ENCODE measurements at places on chromosomes 4 and X.

DNA sequence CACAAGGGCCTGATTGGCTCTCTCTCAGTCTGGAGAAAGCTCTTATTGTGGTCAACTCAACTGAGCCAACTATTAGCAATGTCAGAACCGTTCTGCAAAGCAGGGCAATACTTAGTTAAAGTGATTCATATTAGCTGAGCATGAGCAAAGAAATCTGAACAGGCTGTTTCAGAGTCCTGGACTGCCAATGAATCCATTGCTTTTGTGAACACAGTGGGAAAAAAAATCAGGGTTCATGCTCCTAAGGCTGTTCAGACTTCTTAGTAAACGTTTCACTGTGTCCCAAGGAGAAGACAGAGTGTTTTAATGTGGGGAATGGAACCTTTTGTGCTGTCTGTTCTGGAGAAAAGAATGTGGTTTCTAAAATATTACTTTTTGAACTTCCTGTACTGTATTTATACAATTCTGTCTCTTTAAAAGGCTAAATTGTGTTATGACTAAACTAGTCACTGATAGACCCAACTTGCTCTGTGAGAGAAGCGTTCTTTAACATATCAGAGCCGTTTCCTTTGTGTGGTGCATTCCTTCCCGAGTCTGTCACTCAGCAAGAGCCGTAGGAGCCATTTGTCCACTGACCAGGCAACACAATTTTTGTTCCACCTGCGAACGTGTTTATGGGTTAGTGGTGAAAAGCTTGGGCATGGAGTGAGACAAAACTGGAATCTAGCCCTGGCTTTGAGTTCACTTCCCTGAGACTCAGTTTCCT, 366.1 kb downstream of the FBXO8 start:
- no peak for DNase-seq

DNA sequence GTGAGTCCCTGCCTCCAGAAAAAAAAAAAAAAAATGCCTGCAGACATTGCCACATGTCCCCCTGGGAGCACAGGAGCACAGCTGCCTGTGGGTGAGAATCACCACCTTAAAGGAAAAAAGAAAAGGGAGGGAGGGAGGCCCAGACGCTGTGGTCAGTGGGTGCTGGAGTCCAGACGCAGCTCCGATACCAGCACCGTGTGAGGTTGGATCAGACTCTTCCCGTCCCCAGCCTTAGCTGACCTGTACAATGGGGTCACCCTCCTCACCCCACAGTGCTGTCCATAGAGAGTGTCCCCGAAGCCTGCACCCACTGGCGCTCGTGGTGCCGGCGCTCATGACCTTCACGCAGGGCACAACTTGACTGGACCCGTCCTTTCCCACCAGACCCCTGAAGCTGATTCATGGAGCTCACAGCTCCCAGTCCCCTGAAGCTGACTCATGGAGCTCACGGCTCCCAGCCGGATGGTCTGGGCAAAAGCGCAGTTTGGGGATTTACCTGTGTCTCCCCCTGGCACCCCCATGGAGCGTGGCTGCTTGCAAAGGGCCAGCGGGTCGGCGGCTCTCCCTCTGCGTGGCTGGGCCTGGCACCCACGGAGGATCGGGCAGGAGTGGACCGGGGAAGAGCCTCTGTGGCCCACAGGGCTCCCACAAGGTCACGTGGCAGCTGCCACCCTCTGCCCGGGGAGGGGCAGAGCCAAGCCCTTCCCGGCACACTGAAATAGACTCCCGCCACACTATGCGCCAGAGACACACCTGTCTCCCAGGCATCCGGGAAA, 31.4 kb downstream of the ABLIM2 start:
- DNase-seq = no peak

- DNase-seq = no peak
Observed at GRCh38 chrX:2811271-2811670, 17.5 kb upstream of the GYG2 start.

- DNase-seq = no peak
Observed at GRCh38 chr4:166078955-166079354, 205.9 kb downstream of the TLL1 start.

DNA sequence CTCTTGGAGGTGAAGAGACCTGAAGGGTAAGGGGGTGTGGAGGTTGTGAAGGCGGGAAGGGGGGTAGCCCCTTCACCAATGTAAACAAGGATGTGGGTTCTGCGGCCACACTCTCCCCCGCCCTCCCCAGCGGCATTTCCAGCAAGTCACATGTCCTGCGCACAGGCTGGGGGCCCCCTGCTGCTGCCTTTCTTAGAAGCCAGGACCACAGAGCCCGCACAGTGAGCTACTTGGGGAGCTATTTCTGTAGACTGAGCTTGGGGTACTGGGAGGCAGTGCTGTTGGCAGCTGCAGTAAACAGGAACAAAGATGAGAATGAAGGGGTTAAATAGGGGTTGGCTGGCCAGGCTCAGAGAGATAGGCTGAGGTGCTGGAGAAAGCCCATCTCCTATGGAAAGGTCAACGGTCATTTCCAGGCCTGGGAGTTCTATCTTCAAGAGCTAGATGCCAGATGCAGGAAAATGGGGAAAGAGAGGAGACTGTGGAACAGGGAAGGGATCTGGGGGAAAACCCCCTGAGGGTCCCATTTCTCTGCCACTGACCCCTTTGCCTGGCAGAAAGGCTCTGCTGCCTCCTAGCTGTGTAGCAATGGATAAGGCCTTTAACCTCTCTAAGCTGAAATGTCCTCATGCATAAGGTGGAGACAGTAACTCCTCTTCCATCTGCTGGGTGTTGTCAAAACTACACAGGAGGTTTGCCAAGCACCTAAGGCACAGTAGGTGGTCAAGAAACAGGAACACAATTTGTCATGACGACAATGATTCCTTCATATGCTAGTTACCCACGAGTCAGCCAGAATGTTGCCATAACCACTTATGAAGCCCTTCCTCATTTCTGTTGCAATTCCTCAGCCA, 18.5 kb upstream of the PIM2 start:
- peak; percentile 79 for DNase-seq

GRCh38 chrX:153968754-153969124, 2.9 kb downstream of the HCFC1 start:
- DNase-seq = no peak

DNA sequence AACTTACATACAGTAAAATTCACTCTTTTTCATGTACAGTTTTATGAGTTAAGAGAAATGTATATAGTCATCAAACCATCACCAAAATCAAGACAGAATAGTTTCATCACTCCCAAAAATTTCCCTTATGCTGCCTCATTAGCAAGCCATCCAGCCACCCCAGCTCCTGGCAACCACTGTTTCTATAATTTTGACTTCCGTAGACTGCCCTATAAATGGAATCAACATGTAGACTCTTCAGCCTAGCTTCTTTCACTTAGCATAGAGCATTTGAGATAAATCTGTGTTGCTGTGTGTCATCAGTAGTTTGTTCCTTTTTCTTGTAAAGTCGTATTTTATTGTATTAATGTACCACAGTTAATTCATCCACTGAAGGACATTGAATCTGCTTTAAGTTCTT, 23.2 kb downstream of the HDX start:
- DNase-seq = no peak

DNA sequence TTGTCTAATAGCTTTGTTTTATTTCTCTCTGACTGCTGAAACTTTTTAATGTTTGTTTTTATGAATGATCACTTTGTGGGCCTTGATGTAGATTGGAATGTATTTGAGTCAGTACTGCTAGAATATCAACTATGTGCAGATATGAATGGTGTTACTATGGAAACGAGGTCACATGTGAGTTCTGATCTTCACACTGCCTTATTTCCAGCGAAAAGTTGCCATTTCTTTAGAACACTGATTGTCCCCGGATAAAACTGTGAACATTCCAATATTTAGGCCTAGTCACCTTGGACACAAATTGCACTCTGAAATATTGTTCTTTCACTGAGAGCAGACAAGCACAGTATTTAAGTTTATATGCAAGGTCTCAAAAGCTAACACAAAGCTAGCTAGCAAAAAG, 27.2 kb upstream of the MAGED1 start:
- no peak for DNase-seq

GRCh38 chrX:21375708-21376009, 1.4 kb downstream of the CNKSR2 start:
- no peak for DNase-seq

DNA sequence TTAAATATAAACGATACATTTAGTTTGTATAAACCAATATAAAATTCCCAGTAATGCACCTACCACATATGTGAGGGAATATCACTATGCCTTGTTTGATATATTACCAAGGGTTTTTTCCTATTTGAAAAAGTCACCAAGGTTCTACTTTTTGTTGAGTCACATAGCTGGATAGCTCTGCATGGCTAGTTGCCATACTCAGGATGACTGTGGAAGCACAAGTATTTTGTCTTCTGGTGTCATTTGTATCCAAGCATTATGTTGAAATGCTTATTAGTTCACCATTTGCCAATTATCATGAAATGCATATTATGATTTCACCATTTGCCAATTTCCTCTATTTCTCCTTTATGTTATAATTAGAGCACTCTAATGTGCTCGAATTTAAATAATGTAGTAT, 162.7 kb upstream of the TTC29 start:
- DNase-seq = no peak

DNA sequence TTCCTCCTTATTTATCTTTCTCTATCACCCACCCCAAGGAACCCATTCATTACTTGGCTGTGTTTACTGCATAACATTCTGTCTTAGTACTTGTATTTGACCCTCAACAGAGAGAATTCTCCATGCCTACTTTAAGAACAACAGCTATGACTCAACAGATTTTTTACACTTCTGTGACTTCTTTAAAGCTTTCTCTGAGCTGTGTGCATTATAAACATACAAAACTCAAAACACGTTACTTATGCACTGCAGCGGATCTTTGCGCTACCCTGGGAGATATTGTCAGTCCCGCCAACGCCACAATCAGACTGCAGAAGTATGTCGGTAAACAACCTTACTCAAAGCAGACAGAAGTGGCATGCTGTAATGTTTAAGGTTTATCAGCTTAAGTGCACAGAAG, 35.1 kb downstream of the PRKX start:
- DNase-seq = no peak

- DNase-seq = no peak
Observed at GRCh38 chr4:153143527-153144348, 60.5 kb upstream of the TRIM2 start.

DNA sequence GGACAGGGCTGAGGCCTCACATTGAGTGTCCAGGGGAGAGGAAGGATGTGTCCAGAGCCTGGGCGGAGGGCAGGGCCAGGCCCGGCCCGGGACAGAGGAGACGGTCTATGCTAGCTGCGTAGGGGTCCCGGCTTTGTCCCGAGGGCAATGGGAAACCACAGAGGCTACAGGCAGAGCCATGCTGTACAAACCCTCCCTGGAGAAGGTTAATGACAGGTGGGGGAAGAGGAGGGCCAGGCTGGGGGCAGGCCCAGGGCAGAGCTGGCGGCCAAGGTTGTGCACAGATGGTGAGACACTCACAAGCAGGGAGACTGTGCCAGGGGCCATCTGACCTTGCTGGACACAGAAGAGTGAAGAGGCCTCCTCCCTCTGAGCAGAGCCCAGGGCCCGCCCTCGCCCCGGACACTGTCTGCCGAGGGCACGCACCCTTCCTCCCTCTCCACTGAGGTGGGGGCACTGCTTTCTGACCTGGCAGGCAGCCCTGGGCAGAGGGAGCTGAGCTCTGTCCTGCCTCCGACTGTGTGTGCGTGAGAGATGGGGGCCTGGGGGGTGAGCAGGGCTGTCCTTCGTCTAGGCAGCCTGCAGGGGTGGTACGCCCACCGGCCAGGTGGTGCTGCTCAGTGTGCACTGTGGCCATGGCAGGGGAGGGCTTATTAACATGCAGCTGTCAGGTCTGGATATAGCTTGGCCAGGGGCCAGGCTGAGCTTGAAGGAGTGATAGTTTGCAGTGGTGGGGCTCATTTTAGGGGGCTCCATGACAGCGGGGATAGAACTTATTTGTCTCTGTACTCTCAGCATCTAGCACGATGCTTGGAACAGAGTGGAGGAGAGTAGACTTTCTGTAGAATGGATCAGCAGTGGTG, 75.7 kb upstream of the LRPAP1 start:
- DNase-seq = no peak

DNA sequence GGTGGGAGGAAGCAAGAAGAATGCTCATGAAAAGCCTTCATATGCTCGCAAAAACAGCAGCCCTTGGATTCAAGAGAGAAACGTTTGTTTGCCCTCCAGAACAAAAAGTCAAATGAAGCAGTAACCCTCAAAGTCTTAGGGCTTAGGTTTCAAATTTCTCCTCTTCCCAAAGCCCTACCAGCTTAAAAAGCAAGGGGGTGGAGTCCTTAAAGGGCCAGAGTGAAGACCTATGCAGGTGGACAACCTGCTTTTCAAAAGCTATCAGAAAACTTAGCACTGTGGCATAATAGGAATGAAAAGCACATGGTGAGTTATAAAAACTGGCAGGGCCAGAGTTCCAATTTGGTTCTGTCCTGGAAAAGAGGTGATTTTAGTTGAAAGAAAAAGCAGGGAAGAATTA, 253.3 kb downstream of the NAP1L3 start:
- no peak for DNase-seq

DNA sequence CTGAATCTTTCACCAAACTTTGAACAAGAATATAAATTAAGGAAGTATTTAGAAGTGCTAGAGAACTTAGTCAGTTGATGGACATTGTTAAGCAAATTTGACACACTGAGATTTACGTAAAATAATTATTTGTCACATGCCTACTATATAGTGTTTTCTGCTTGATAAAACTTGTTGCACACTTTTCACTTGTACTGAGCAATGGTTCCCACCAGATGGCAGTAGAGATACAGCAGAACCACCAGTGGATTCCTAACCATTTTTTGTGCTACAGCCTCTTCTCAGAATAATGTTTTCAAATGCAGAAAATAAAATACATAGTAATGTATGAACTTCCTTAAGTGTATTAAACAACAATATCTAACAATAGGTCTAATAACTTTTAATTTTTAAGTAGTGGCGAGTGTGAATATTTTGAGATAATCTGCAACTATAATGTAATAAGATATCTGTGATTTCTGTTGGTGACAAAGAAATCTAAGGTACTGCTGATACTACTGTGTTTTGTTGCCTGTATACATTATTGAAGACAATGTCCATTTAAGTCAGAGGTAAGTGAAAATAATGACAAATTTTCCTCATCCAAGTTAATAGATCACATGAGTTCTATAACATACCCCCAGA, 81.2 kb downstream of the APOOL start:
- no peak for DNase-seq
